Effector memory CD4-positive, alpha-beta T cell (primary cell): ENCODE measurements at places on chromosomes 3 and 15.

GRCh38 chr3:49471856-49472495, 1.9 kb downstream of the DAG1 start:
- no peak for DNase-seq

GRCh38 chr3:194053136-194053535, 82.8 kb upstream of the HES1 start:
- DNase-seq = no peak

- no peak for DNase-seq
Observed at GRCh38 chr15:25178835-25179672, 224.3 kb downstream of the SNRPN start.

DNA sequence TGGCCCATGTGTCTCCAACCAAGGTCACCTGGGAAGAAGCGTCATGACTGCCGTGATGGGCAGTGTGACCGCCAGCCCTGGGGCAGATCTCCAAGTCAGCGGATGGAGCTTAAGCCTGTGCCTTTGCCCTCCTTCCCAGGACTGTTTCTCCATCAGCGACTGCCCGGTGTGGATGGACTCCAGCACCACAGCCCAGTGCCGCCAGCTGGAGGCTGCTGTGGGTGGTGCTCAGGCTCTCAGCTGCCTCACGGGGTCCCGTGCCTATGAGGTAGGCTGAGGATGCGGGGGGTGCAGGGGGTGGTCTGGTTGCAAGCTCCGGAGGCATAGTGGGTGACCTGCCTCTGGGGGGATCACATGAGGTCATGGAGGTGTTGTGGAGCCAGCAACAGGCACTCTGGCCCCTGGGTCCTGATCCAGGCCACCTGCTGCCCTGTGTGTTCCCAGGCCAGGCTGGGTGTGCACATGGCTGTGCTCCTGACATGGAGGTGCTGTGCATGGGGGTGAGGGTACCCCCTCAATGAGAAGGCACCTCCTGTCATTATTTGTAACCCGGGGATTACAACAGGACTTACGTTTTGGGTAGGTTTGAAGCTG, 19.0 kb downstream of the XYLB start:
- no peak for DNase-seq

DNA sequence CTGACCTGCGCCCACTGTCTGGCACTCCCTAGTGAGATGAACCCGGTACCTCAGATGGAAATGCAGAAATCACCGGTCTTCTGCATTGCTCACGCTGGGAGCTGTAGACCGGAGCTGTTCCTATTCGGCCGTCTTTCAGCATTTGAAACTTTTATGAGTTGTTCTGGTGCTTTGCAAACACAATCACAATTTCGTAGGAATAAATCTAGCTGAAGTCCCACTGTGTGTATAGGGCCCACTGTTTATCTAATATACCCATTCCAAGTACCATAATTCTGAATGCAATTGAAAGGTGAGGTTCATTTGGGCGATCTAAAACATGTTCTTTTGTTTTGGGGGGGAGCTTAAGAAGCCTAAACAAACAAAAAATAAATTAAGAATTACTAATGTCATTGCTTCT, 572.1 kb downstream of the FGF12 start:
- DNase-seq = no peak

DNA sequence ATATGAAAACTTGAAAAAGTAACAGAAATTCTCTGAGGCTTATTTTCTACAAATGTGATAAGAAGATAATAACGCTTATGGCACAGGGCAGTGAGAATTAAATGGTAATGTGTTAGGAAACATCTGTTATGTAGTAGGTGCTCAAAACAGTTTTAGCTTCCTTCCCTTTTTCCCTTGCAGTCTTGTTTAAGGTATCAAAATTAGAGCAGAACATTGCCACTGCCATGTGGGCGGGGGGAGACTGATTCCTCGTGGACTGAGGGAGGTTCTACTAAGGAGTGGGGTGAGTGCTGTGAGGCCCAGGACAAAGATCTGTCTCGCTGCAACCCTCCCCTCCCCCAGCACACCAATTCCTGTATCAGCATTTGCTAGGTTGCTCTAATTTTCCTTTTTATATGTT, 702.4 kb downstream of the TUSC7 start:
- no peak for DNase-seq

DNA sequence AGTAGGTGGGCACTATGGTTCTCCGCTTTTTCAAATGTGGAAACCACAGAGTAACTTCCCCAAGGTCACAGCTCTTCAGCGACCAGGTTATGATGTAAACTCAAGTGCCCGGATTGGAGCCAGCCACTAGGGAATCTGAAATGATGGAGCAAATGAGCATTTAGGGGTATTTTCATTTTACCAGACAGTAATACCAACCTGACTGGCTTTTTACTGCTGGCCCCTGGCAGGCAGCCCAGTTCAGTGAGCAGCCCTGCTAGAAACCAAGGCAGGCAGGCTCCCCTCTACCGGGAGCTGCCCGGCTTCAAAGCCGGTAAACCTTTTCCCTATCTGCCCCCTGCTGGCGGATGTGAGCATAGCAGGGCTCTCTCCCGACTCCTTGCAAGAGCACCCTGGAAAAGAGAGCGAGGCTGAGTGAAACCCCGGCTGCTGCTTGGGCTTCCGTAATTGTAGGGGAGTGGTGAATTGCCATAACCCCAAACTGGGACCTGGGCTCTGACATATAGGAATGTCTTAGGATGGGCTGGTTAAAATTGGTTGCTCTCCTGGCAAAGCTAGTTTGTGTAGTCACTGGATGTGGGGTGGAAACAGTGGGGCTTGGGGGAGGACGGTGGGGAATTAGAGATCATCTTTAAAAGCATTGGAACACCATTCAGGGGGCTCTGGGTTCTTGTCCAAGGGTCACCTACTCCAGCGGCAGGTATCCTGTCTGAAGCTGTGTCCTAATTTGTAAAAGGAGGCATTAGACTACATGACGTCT, 98.0 kb upstream of the TNFAIP8L3 start:
- DNase-seq = peak; percentile 11

GRCh38 chr15:38904298-38904697, 339.7 kb upstream of the RASGRP1 start:
- DNase-seq = no peak

DNA sequence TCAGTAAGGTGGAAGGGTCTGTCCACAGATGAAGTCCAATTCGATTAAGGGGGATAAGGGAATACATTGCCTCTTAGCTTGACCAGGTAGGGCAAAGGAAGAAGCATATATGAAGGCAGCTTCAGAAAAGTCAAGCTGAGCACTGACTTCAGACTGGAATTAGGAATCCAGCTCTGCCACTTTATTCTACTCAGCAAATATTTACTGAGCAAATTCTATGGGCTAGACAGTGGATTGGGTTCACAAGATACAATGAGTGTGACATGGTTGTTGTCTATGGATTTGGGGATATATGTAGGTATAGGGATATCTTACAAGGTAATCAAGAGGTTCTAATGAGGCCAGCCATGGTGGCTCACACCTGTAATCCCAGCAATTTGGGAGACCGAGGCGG, 526 bp downstream of the ADIPOQ start:
- DNase-seq = no peak

GRCh38 chr15:101206176-101206591, 45.7 kb downstream of the CHSY1 start:
- DNase-seq = peak; percentile 62

DNA sequence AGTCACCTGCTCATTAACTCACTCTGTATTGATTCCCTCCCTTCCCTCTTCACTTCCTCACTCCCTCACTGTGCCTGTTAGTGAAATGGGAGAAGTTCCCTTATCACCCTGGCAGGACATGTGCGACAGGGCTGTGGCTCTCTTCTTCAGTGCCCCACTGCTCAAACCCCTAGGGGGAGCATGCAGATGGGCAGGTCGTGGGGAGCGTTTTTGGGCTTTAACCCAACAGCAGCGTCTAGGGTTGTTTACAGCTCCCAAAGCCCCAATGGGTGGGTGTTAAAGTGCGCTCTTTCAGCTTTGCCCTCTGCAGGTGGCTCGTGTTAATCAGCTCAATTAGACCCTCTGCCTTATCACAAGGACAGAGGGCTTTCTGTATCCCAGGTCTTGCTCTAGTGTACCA, 447.8 kb upstream of the PROK2 start:
- DNase-seq = no peak

DNA sequence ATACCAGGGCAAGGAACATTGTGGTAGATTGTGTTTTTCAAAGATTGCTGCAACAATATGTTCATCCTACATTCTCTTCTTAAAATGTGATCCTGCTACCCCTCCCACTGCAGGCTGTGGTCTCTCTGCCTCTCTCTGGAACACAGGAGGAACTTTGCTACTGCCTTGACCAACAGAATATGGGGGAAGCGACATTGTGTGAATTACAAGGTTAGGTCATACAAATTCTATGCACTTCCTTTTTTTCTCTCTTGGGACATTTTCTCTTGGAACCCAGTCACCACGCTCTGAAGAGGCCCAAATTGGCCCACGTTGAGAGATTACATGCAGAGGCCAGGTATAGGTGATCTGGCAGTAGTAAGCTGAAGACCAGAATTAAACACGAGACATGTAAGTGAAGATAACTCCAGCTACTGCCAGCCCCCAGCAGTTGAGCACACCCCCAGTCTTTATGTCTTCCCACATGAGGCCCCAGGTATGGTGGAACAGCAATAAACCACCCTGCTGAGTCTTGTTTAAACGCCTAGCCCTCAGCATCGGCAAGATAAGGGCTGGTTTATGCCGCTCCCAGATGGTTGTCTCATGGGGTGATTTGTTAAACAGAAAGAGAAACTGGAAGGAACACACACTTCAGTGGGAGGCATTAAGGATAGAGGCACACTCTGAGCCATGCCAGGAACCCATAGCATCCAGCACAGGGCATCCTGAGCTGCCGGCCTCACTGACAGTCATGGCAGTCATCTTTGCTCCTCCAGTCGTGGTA, 59.9 kb downstream of the FAM43A start:
- no peak for DNase-seq

DNA sequence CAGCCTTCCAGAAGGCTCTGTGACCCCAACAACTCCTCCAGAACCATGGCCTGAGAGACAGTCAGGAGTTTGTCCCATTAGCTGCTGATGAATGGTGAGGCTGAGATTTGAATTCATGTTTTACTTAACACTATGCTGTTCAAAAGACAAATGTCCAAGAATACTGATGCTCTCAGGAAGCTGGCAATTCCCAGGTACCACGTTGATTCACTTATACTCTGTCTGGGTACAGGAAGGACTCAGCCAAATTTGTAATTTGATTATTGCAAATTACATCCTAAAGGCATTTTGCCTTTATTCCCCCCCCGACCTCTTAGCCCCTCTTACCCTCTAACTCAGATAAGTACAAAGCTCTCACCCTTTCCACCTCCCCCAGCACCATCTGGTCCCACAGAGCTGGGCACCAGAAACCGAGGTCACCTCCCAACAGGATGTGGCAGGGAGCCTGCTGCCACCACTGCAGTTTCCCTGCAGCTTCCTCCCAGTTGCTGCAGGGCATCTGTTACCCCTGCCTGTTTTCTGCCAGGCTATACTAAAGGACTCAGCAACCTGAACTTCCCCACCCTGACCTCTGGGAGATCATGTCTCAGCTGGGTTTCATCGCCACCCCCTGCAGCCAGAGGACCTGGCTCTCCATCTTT, 33.6 kb downstream of the EAF1 start:
- DNase-seq = no peak

DNA sequence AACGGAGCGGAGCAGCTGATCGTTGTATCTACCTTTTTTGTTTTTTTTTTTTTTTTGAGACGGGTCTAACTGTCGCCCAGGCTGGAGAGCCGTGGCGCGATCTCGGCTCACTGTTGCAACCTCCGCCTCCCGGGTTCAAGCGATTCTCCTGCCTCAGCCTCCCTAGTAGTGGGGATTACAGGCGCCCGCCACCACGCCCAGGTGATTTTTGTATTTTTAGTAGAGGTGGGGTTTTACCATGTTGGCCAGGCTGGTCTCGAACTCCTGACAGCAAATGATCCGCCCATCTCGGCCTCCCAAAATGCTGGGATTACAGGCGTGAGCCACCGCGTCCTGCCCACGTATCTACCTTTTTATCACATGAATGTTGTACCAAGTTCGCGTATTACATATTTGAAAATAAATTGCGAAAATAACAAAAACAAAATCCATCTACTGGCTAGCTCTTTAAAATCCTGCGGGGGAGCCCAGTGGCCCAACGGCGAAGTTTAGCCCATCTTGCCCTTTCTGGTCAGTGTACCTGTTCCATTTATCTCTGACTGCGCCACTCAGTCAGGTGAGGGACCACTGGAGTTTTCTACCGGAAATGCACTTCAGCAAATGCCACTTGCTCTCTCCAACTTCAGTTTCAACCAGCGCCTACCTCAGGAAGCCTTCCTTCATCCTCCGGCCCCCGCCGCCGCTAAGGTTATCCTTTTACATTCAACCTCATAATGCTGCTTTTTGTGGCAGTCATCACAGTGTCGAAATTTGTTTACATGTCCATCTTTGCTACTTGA, 1.2 kb upstream of the EIF3J start:
- no peak for DNase-seq

DNA sequence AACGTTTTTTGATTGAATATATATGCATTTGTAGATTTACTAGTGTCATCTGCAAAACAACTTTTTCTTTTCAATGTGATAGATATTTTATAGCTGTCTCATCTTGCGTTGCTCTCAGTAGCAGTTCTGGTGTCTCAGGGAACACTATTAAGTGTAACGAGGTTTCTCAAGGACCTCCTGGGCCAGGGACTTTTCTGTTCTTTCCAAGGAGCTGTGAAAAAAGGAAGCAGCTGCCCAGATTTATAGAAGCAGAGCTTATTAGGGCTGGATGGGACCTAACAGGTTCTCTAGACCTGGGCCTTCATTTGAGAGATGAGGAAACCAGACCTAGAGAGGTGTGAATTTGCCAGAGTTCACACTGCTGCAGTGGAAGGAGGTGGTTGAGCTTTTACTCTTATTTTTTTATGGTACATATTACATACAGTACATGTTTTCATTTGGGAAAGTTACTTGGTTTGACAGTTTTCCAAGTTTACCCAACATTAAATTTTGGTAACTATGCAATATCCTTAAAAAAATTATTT, 16.1 kb downstream of the MAP2K1 start:
- no peak for DNase-seq

DNA sequence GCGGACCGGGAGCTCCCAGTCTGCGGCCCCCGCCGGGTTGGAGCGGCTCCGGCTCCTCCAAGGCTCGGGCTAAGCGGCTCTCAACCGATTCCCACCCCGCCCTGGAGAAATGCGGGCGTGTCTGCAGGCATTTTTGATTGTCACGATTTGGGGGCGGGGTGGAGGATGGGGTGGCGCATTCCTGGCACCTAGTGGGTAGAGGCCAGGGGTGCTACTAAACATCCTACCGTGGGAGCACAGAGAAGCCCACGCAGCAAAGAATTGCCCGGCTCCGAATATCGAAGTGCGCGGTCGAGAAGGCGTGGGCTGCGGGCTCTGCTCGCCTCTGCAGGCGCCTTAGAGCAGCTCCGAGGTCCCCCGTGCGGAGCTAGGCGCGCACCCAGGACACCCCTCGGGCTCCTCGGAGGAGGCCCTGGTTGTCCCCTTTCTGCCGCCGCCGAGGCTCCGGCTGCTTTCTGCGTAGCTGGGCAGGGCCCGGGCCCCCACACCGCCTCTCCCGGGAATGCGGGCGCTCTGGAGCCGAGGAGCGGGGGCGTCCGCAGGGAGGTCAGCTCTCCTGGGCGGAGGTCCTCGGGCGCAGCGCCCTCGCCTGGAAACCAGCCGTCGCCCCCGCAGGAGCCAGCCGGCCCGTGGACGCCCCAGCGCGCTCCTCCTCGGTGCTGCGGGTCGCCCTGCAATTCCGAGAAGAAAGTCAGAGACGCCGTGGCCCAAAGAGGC, 16.5 kb upstream of the LAMP3 start:
- no peak for DNase-seq
